ENCODE measurements at places on chromosomes 11 and 22.

DNA sequence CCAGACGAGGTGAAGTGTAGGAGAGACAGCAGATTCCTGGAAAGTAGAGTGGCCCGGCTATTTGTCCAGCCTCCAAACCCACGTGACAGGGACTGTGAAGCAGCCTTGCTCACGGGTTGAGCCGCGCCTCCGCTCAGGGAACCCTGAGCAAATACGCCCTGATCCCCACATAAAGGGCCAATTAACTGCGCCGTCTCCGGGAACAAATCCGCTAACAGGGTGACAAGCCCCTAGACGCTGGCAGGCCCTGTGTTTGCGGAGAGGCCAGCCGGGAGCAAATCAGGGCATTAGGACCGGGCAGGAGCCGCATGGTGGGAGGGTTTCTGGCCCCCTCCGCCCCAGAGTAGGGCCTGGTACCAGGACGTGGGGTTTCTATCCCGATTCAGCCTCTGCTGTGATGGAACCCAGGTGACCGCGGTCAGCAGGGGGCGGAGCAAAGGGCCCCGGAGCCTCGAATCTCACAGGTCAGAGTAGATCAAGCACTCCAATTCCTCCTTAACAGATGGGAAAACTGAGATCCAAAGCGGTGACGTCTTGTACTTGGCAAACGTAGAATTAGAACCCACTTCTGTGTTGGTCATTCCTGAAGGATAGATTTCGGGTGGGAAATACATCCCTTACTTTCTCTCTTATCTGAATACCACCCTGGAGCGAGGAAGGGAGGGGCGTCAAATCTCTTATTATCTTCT is 2.0 kb upstream of the ROBO3 start:
- DNase-seq, result no peak

GRCh38 chr11:118001494-118001971 is 15.3 kb downstream of the IL10RA start:
- DNase-seq, result no peak

GRCh38 chr11:84384731-84385130 is 1098.6 kb upstream of the CCDC90B start:
- no peak for DNase-seq

GRCh38 chr22:44648821-44649565 is 53.0 kb upstream of the PRR5 start:
- DNase-seq, result no peak

DNA sequence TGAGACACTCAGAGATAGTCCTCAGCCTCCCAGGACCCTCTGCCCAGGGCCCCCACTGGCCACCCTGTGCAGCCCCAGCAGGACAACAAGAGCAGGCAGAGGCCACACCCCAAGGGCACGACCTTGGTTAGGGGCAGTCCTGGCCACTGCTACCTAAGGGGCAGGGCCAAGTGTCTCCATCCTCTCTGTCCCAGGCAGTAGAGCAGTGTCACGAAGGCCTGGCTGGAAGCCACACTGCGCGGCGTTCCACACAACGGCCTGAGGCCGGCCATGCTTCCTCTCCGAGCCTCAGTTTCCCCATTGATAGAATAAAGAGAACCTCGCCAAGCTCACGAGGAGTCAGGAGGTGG is 1074.3 kb downstream of the BRD1 start:
- no peak for DNase-seq
